CD4-positive, alpha-beta T cell treated with Interleukin-17A for 1 hour (primary cell): ENCODE measurements at places on chromosomes 7 and 10.

DNA sequence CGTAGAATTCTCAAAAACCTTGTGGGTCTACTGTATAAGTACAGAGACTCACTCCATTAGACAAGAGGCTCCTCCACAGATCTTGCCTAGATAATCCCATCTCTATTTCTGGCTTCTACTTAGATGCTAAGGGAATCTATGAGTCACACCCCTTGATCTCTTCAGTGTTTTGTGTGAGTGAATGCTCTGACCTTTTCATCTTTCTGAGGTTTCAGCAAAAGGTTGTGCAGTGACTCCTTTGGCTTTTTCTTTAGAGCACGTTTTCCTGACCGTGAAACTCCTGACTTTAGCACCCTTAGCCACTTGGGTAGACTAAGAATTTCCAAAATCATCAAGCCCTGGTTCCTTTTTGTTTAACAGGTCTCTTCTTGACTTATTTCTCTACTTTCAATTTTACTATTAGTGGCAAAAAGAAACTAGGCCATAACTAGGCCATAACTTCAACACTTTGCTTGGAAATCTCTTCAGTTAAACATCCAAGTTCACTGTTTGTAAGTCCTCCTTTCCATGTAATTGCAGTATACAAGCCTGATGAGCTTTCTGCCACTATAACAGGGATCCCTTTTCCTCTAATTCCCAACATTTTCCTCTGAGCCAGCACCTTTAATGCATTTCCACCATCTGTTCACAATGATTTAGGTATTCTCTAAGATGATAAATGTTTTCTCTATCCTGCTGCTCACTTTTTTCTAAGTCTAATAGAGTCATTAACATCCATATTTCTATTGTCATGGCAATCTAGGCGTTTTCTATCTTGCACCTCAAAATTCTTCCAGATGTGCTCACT lies 19.4 kb downstream of the COPG2 start:
- DNase-seq: no peak

- DNase-seq: no peak
Measured at GRCh38 chr7:75660566-75661215, 78.0 kb downstream of the HIP1 start.

DNA sequence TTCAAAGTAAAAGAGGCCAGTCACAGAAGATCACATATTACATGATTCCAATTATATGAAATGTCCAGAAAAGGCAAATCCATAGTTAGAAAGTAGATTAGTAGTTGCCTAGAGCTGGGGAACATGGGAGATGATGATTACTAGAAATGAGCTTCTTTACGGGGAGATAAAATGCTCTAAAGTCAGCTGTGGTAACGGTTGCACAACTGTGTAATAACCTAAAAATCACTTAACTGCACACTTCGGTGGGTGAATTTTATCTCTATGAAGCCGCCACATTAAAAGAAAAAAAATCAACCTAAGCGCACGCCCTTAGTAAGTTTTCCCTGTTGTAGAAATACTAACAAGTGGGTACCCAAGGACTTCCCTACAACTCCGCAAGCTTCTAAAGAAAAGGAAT lies 15.9 kb downstream of the XRCC2 start:
- no peak for DNase-seq

- DNase-seq: no peak
Measured at GRCh38 chr7:33590916-33591315, 314.4 kb upstream of the BMPER start.

DNA sequence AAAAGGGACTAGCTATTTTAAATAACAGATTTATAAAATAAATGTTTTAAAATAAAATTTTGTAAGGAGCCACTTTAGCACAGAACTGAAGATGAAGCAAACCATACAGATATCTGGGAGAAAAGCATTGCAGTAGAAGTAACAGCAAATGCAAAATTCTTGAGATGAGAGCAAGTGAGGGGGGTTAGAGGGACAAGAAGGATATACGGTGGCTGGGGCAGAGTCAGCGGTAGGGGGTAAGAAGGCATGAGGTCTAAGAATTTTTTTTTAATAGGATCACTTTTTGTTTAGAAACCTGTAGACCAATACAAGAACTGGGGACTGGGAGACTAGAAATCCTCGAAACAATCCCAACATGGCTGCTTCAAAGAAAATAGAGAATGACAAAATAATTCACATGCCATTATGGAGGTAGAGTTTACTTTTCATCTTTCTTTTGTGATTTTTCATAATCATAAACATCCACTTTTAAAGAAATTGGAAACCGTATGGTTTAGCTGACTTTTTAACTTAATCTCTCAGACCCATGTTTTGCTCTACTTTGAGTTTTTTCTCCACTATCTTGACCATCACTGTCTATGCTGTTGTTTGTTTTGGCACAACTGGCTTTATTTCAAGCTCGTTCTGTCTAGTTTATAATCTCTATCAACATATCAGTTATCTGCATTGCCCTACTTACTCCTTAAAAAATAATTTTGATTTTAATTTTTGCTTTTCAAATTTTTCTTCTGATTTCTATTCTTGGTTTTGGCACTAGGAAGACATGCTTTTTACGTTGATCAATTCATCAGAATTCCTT lies 73.5 kb downstream of the KMT2C start:
- DNase-seq: no peak

GRCh38 chr7:42694894-42695507 lies 216.9 kb downstream of the C7orf25 start:
- no peak for DNase-seq

GRCh38 chr10:20993830-20994527 lies 96.9 kb upstream of the NEBL start:
- no peak for DNase-seq

- no peak for DNase-seq
Measured at GRCh38 chr10:17547060-17547459, 70.1 kb downstream of the HACD1 start.
